ENCODE measurements at places on chromosomes 4 and X.

GRCh38 chr4:22676063-22676462 lies 16.7 kb upstream of the GBA3 start:
- DNase-seq, result no peak

DNA sequence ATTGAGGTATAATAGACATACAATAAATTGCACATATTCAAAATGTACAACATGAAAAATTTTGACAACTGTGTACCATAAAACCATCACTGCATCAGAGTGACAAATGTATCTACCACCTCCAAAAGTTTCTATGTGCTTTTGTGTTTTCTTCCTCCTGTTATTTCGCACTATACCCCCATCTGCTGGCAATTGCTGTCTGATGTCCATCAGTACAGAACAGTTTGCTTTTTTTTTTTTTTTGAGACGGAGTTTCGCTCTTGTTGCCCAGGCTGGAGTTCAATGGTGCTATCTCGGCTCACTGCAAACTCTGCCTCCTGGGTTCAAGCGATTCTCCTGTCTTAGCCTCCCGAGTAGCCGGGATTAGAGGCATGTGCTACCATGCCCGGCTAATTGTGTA lies 154.3 kb upstream of the GIMD1 start:
- DNase-seq, result no peak

DNA sequence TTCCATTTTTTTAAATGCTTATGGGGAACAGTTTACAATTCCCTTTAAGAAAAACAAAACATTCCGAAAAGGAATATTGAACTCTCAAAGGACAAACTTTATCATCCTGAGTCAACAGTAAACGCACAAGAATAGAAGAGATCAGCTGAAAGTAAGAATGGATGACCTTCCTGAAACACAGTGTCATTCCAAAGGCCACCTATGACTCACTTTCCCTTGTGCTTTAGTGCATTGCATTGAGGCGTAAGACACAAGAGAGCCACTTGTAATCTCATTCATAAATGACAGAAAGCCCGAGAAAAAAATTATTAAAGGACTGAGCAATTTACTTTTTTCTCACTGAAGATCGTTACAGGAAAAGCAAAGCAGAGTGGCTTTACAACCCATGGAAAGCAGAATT lies 1062.4 kb upstream of the DIAPH2 start:
- DNase-seq, result no peak

DNA sequence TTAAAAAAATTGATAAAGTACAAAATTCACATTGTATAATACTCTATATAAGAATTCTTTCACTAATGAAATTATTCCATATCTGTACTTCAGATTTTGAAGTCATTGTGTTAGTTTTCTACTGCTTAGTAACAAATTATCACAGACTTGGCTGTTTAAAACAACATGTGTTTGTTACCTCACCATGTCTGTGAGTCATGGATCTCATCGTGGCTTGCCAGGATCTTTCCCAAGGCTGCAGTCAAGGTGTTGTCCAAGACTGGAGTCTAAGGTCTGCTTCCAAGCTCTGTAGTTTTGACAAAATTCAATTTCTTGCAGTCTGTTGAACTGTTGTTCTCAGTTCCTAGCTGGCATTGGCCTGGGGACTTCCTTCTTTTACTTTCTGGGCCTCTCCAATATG lies 1286.9 kb downstream of the ADGRL3 start:
- no peak for DNase-seq

DNA sequence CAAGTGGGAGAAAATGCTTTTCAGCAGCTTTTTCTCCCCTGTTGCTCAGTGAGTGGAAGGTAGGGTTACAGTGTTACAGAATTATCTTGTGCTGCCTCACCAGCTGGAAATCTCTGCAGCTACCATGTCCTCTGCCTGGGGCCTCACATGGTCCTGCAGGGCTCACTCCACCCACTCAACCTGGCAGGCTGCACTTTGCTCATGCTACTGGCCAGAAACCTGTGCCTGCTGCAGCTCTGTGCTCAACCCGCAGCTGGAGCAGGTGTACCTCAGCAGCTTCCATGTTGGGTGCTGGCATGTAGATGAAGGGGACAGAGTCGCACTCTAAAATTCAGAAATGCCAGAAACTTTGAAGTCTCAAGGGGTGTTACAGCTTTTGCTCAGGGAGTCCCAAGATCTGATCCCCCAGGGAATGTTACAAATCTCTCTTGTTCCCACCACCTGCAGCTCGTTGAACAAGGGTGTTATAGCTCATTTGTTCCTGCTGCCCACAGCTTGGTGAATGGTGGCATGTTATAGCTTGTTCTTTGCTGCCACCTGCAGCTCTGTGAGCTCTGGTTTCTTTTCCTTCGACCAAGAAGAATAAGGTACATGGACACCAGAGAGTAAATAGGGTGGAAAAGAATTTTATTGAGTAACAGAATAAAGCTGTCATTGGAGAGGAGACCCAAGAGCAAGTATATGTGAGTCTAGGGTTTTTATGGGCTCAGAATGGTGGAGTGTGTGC lies 845.8 kb downstream of the TECRL start:
- DNase-seq, result no peak

GRCh38 chr4:60724623-60725022 lies 475.5 kb upstream of the ADGRL3 start:
- DNase-seq, result no peak
